ENCODE measurements at places on chromosomes 5 and 9.

GRCh38 chr5:35438288-35438687, 179.4 kb upstream of the SPEF2 start:
- no peak for DNase-seq

GRCh38 chr9:6272229-6272598, 56.0 kb upstream of the TPD52L3 start:
- DNase-seq = no peak

- no peak for DNase-seq
Observed at GRCh38 chr9:98927724-98928123, 16.0 kb upstream of the COL15A1 start.

DNA sequence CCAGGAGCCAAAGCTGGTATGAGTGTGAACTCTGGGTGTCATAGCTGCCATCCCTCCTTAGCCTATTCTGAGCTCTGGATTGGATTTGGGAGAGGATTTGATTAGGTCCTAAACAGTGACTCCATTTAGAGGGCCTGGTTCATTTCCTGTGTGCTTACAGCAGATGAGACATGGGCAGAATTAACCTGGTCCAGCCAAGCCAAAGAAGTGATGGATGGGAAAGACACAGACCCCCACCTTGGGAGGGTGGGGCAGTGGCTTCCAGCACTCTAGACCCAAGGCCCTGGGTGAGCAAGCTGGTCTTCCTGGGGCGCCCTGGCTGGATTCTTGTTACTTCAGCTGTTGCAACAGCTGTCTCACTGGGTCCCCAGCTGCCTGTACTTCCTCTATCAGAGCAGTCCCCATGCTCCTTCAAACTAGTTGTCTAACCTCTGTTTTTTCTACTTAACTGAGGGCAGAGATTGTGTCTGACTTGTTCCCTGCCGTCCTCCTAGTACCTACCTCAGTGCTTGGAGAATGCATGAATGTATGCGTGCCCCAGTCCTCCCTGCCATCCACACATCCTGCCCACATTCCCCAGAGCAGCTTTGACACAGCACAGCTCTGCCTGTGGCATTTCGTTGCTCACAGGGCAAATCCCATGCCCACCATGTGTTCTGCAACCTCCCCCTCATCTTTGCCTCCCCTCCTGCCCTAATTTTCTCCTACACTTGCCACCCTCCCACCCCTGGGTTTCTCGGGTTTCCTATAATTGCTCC, 115.9 kb downstream of the RGS3 start:
- peak; percentile 69 for DNase-seq

GRCh38 chr5:139646111-139646510, 2.0 kb upstream of the CXXC5 start:
- no peak for DNase-seq

DNA sequence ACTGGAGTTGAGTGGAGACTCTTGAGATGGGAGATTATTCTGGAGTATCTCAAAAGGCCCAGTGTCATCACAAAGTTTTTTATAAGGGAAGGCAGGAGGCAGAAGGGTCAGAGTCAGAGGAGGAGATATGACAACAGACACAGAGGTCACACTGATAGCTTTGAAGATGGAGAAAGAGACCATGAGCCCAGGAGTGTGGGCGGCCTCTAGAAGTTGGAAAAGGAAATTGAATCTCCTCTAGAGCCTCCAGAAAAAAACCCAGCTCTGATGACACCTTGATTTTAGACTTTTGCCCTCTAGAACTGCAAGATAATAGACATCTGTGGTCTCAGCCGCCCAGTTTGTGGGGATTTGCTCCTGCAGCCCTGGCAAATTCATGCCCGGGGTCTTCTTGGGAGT, 64.8 kb upstream of the SPTLC1 start:
- DNase-seq = no peak

DNA sequence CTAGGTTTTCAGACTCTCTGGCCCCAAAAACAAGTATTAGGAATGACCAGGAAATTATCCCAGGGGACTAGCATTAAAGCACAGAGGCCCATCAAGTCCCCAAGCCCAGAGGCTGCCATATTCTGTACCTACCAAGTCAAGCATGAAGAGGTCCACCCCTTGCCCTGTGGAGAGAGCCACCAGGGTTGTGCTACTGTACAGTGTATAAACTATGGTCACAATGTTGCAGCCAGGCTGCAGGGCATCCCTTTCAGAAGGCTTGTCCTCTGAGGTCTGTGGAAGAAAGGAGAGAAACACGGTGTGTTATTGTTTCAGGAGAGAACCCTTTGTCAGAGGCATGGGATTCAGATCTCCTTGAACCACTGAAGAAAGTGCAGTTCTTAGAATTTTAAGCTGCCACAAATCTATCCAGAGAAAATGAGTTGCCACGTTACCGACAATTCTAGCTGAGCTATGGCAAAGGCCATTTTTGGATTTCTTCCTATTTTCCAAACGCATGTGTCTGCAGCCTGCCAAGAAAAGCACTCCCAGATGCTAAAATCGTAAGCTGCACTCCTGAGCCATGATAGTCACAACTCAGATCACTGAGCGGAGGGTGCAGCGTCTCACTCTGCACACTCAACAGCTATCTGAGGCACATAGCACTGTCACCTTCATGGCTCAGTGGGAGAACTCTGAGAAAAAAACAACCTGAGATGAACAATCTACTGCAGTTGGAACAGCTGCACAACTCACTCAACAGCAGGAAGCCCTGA, 45.5 kb upstream of the SPATA31E1 start:
- no peak for DNase-seq

DNA sequence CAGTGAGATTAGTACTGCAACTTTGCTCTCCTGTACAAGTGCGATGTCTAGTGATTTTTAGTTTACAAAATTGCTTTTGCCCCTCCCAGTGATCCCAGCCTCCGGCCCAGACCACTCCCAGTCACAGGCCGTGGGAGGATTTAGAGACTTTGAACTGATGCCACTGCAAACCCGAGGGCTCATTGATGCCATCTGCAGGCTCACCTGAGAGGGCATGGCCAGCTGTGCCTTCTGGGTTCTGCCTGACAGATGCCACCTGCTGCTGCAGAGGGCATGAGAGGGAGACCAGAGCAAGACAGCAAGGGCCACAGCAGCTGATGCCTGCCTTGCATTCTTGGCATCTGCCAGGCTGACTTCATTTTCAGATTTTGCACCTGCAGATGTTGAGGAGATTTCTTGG, 593.8 kb downstream of the CDK5RAP2 start:
- no peak for DNase-seq

GRCh38 chr5:610011-610743, 2.0 kb upstream of the CEP72 start:
- DNase-seq = no peak

- no peak for DNase-seq
Observed at GRCh38 chr9:26870292-26870691, 22.3 kb downstream of the CAAP1 start.

- DNase-seq = no peak
Observed at GRCh38 chr9:24516463-24516862, 29.2 kb downstream of the IZUMO3 start.

- DNase-seq = no peak
Observed at GRCh38 chr5:53368516-53368915, 111.9 kb upstream of the FST start.

DNA sequence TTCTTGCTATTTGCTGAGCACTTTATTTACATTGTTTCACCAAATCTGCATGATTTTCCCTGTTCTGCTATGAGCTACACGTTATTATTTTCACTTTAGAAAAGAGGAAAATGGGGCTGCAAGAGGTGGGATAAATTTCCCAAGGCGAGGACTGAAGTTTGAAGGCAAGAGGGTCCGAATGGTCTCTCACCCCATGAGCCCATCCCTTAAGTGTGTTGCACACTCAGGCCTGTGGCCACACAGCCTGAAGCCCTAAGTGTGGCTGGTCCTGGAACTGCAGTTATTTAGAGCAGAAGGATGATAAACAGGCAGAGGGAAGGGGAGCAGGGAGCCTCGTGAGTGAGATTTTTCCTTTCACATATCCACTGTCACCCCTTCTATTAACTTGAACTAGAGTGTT, 7.8 kb downstream of the PDE8B start:
- DNase-seq = no peak

- DNase-seq = no peak
Observed at GRCh38 chr5:93395010-93395409, 186.0 kb downstream of the NR2F1-AS1 start.

DNA sequence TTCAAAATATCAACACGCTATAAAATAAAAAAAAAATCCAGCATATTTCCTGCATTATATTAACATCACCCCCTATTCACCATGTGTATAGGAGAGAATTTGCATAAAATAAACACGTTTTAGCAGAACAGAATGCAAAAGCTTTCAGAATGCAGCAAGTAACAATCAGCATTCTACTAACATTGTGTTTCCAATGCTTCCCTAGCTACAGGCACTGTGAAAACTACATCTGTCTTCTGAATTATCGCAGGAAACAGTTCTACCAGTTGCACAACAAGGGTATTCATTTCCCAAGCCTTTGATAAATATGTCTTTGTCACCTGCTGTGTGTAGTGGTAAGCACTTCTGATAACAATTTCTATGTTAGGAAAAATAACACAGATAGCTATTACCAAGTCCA, 1015.8 kb downstream of the CDH18 start:
- DNase-seq = no peak

DNA sequence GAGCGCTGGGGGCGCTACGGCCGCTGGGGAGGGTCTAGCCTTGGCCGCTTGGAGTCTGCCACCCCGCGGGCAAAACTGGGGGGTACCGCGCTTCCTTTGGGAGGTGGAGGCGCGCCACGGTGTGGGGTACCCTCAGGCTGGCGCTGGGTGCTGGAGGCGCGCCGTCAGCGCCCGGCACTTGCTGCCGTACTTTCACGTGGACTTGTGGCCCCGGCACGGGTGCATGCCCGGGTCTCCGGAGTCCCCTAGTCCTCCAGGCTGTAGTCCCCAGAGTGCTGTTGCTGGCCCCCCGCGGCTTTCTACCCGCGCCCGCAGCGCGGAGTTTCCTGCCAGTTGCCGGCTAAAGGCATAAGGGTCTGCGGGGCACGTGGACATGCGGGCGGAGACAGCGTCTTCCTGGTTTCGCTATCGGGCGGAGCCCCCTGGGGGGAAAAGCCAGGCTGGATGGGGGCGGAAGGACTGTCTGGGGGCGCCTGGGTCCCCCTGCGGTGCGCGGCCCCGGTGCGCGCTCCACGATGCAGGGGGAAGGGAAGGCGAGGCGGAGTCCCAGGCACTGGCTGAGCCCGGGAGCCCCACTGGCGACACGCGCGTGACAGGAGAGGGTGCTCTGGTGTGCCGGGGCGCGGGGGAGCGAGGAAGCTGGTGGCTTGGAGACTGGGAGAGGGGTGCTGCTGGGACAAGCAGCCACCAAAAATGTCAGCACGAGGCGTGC, 666 bp downstream of the PPARGC1B start:
- DNase-seq = peak; percentile 89

DNA sequence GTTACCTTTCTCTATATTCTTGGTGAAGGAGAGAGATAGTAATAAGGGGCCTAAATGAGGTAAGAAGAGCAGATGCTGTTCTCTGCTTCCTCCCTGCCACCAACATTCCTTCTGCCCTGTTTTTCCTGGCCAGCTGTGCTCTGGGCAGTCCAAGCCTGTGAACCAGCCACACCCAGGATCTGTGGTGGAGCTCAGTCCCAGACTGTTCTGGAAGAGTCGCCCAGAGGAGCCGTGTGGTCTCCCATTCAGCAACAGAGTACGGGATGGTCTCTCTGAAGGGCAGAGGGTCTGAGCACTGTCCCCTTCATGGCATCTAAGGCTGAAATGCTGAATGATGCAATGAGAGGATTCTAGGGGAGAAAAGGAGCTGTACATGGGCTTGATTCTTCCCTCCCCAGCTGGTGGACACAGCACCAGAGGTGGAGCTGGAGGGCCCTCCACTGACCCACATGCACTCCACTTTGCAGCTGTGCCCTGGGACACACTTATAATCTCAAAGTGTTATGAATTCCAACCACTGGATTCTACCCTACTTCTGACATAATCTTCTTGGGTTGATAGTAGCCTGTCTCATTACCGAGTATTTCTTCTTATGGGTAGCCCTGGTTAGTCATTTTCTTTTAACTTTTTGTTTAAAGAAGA, 70.8 kb upstream of the RPS23 start:
- DNase-seq = no peak

GRCh38 chr5:8628521-8628920, 759.6 kb downstream of the MTRR start:
- DNase-seq = no peak

- DNase-seq = no peak
Observed at GRCh38 chr9:110936237-110936636, 102.0 kb downstream of the LPAR1 start.

GRCh38 chr5:89060768-89061167, 177.8 kb upstream of the MEF2C start:
- DNase-seq = no peak

Data from activated CD8-positive, alpha-beta memory T cell treated with anti-CD3 and anti-CD28 coated beads for 24 hours (primary cell).